Activated effector memory CD4-positive, alpha-beta T cell treated with Interleukin-2 at 50 U/mL for 16 hours (primary cell): ENCODE measurements at places on chromosomes 5 and 9.

DNA sequence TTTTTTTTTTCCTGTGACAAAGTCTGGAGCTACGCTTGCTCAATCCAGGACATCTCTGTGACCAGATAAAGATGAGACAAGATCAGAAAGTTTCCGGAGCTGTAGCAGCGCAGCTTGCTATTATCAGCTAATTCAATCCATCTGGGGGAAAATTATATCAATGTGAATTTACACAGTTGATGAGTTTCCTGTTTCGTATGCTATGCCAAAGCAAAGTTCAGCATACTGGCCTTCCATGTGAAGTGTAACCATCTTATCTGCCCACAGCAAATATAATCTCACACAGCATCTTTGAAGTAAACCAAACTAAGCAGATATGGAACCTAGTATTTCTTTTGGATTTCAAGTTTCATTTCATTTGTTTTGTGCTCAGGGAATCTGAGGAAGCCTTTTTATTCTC, 1767.7 kb downstream of the EFNA5 start:
- DNase-seq: no peak

- no peak for DNase-seq
Observed at GRCh38 chr5:135063511-135064234, 29.6 kb upstream of the PITX1 start.

- DNase-seq: no peak
Observed at GRCh38 chr5:111232311-111233051, 8.3 kb downstream of the CAMK4 start.

DNA sequence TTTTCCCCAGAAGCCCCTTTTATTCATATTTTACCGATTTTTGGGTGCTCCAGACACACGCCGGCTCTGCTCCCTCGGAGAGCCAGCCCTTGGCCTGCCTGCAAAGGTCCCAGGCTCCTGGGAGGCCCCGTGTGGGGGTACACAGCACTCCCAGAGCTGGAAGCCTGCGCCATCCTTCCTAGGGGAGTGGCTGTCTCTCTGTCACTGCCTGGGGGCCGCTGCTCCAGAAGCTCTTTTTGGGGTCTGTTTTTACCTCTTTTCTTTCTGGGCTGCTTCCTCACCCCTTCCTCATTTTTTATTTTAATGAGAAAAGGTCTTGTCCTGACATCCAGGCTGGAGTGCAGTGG, 119.1 kb upstream of the COL5A1 start:
- DNase-seq: no peak

DNA sequence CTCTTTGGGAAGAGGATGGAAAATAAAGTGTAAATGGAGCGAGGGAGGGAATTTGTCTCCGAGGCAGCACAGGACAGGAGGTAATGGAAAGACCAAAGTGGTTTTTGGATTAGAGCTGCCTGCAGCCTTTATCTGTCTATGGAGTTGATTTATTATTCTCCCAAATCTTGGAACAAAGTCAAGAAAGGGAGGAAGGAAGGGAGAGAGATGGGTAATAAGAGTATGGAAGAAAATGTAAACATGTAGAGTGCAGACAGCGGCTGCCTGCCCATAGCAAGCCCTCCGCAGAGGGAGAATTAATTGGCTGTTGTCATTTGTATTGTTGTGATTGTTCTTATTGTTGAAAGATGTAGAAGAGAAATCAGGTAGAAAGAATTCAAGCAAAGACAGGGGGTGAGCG, 15.7 kb downstream of the KCNIP1 start:
- DNase-seq: no peak

GRCh38 chr5:125331987-125332598, 585.7 kb upstream of the ZNF608 start:
- no peak for DNase-seq

- DNase-seq: no peak
Observed at GRCh38 chr5:1374679-1375055, 29.8 kb upstream of the CLPTM1L start.

DNA sequence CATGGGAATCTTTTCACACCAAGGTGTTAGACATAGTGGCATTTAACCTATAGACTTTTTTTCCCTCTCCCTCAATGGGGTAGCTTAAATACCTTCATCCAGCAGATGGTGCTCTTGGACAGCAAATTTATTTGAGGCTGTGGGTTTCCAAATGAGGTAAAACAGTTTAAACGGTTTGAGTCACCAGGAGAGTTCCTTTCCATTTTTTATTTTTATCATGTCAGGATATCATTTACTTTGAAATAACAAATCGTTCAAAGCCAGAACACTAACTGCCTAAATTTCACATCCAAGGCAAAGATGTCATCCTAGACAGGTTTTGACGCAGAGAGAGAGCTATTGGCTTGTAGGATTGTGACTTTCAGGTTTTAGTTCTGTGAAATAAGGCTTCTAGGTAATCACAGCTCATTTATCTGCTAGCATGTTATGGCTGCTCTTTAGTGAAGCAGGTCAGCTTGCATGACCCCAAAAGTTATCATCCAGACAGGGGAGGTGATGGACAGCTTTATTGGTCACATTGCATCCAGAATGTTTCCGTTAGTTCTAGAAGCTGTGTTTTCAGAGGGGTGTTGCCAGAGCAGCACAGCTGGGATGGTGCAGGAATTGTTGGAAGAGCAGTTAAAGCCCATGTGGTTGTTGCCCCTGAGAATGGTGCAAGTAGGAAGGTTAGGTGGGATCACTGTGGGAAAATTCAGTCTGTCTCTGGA, 69.8 kb downstream of the KDM4C start:
- no peak for DNase-seq

DNA sequence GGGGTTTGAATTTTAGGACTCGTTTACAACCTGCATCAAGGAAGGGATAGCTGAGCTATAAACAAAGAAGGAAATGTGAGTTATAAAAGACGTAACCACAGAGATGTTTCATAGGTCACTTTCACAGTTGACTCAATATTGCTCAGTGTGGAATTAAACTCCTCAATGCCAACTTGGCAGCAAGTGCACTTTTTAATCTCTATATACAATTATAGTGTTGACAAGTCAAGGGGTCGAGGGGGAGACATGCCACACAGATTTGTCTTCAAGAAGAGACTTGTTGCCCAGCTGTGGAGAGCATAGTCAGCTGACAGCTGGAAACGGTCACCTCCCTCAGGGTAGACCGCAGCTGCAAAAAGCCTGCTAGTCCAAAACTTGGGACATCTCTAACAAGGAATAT, 163.4 kb upstream of the DMAC1 start:
- no peak for DNase-seq

- DNase-seq: no peak
Observed at GRCh38 chr9:90974016-90974415, 172.4 kb downstream of the SYK start.

DNA sequence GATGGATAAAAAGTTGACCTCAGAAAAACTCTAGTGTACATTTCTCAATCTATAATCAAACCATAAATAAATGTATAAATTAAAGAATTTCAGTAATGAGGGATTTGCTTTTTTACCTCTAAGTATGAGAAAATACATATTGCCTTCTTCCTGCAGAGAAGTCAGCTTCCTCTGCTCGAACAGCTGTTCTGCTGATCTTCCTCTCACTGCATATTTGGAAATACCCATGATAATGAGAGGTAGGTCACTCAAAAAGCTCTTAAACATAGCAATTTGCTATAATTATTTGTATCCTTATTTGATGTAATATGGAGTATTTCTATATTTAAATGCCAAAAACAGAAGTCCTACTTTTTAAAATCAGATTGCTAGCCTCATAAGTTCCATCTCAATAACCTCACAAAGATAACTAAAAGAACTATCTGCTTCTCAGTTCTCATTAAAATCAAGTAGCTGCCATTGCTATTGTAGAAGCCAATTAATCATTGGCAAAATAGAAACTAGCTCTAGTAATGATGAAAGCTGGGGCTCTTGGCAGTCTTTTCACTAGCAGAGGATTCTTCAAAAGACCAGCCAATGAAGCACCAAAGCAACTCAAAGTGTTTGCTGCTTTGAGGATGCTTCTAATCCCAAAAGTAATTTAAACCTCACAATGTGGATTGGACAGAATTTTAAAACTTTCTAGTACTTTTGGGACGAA, 35.7 kb upstream of the OR13D1 start:
- no peak for DNase-seq

DNA sequence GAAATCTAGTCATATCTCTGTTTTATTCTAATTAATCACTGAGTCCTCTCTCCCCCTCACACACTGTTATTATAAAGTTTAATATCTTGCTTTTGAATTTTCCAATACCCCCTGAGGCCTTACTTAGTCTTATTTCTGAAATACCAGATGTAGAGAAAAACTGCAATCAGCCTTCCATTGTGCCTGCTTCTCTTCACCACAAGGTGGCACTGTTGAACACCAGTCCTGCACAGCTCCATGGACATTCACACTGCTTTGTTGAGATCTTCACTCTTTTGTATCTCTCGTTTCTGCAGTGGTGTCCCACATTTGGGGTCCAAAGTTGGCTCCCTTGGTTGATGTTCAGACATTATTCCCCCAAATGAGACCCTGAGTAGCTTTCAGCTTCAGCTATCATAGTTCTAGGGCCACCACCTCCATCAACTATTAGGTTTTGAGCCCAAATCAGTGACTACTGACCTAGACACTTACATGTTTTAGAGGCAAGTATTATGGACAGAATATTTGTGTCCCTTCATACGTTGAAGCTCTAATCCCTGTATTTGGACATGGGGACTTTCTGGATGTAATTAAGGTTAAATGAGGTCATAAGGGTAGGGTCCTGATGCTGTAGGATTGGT, 24.3 kb downstream of the BOD1 start:
- no peak for DNase-seq

- no peak for DNase-seq
Observed at GRCh38 chr9:76729116-76729515, 35.1 kb upstream of the PCA3 start.

DNA sequence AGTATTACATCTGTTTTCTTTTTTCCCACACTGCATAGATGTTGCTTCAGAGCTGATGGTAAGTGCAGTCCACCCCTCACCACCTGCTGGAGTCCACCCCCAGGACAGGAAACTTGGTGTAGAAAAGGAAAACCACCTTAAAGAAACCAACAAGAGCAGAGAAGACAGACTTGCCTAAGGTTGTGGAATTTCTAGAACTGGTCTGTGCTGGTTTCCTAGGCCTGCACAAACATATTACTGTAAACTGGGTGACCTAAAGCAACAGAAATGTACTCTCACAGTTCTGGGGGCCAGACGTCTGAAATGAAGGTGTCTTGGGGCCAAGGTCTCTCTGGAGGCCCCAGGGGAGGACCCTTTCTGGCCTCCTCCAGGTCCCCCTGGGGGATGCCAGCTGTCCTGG, 293.4 kb upstream of the IRX1 start:
- DNase-seq: no peak

DNA sequence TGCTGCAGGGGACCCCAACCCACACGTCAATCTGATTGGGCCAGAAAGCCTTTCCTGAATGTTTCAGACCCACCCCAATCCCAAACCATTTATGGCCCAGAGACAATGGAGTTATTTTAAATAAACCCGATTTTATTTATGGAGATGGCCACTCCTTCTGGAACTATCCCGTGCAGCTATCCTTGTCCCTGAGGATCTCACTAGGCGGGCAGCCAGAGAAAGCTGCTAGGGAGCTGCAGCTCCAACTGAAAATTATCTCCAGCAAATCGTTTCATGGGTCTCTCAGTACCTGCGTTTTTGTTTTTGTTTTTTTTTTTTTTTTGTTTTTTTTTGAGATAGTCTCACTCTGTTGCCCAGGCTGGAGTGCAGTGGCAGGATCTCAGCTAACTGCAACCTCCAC, 23.0 kb downstream of the C1QTNF2 start:
- no peak for DNase-seq

DNA sequence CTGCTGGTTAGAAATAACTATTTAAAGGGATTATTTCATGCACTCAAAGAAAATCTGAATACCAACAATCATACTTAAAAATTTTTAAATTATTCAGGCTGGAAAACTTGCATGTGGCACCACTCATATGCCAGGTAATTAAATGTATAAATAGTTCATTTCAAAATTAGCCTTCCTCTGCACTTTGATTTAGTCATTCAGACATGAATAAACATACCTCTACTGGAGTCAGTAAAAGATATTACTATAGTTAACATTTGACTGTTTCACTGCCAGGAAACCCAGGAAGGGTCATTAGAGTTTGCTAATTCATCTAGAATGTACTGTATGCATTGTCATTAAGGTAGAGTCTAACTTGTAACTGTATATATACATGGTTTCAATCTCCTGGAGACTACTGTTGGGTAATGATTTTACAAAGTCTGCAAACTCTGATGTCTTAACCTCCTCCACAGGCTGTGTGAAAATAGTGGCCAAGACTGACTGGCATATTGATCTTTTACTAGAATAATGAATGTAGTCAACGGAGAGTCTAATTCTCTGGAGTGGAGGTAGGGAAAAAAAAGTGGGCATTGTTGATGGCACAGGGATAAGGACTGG, 43.7 kb downstream of the TEX10 start:
- DNase-seq: no peak

- DNase-seq: no peak
Observed at GRCh38 chr5:135039271-135040033, 5.4 kb upstream of the PITX1 start.
